Esophagus squamous epithelium (tissue), 5 donors: ENCODE measurements at places on chromosomes 11 and 22. TPM values are rescaled to one million over a fixed set of nuclear protein-coding genes. Genes with fewer than 3 reads are reported as not detected.

DNA sequence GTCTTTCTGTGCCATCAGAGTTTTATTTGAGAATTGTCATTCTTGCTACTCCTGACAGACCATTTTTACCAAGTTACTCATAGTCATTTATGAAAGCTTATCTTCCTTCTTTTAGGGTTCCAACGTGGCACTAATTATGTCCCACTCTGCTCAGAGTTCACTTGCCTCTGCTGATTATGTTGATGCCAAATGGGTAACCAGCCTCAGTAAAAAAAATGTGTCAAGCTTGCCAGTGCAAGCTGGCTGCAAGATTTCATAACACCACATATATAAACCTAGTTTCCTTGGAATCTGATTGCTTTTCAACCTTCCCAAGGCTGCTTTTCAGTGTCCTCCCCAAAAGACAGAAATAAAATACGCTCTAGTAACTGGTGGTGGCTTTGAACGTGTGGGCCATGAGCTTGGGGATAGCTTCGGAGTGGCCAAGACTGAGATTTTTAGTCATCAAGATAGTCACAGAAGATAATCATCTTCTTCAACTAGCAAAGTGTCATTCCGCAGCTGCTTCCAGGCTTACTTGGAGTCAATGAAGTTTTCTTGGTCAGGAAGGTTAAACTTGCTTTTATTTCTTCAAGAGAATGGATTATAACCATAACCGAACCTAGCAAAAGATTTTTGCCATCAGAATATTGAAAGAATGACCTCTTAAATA is 29.5 kb upstream of the APOA1 start:
- H3K36me3 ChIP-seq = no peaks in the 10 kb centered on the region
- no peaks in the 10 kb centered on the region for H3K27me3 ChIP-seq
- no peaks in the 10 kb centered on the region for H3K4me1 ChIP-seq
- H3K27ac ChIP-seq = no peak overlapping the region
- no peak overlapping the region for H3K4me3 ChIP-seq

DNA sequence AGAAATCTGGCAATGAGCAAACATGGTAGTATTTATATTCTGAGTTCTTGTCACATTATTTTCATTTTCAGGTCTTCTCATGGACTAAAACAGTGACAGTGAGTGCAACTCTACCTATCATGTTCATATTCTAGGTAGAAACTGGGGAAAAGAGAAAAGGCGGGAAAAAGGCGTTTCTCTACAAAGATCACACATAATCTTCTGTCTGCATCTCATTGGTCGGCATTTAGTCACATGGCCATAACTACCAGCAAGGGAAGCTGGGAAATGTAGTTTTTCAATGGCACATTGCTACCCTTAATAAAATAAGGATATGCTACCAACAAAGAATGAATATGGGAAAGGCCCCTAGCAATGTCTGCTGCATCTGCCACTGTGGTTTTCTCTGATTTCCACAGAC is 57.6 kb upstream of the B3GAT1 start:
- no peaks in the 10 kb centered on the region for H3K4me1 ChIP-seq
- H3K27ac ChIP-seq = no peak overlapping the region
- no peak overlapping the region for H3K4me3 ChIP-seq
- H3K36me3 ChIP-seq = no peaks in the 10 kb centered on the region
- H3K27me3 ChIP-seq = no peaks in the 10 kb centered on the region
- DNase-seq = no peak

GRCh38 chr11:44608991-44609782 is 43.7 kb downstream of the CD82 start:
- H3K36me3 ChIP-seq = peaks cover 4% of the 10 kb centered on the region
- peak; percentile 10 for DNase-seq
- H3K27ac ChIP-seq = no peak overlapping the region

DNA sequence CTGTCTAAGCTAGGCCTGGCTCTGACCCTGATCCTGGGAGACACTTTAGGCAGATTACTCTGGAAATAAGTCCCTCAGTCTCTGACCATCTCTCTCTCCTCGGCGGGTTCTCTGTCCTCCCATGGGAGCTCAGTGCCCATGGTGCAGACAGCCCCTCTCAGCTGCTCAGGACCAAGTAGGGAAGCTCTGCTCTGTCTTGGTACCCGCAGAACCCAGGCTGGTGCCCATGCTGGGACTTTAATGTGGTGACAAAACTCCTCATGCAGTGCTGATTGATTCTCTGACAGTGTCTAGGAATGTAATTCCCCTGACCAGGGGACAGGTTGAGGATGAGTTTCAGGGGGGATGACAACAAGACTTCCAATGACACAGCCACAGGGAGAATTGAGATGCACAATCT is 30.3 kb upstream of the GGTLC2 start:
- no peaks in the 10 kb centered on the region for H3K4me1 ChIP-seq
- H3K36me3 ChIP-seq = no peaks in the 10 kb centered on the region
- H3K27me3 ChIP-seq = no peaks in the 10 kb centered on the region
- no peak for DNase-seq

GRCh38 chr11:28463826-28464225 is 355.6 kb downstream of the METTL15 start:
- no peaks in the 10 kb centered on the region for H3K27me3 ChIP-seq
- H3K27ac ChIP-seq = no peak overlapping the region
- H3K4me3 ChIP-seq = no peak overlapping the region
- no peak for DNase-seq
- H3K4me1 ChIP-seq = no peaks in the 10 kb centered on the region

DNA sequence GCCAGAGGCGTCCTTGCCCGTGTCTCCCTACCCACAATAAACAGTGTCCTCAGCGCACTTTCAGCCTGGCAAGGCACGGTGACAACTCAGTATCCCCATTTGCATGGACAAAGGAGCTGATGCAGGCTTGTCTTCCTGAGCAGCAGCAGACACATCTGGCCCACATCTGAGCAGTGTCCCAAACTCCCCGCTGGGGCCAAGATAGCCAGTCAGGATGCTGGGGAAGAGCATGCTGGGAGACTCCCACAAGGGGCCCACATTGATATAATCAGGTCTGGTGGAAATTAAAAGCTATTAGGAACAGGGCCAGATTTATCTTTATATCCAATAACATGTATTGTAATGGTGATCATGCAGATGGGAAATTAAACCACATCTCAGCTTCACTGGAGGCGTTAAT is 24.7 kb downstream of the DSCAML1 start:
- no peak overlapping the region for H3K4me3 ChIP-seq
- no peak overlapping the region for H3K27ac ChIP-seq
- H3K36me3 ChIP-seq = no peaks in the 10 kb centered on the region

- no peaks in the 10 kb centered on the region for H3K27me3 ChIP-seq
- no peaks in the 10 kb centered on the region for H3K4me1 ChIP-seq
- no peak overlapping the region for H3K27ac ChIP-seq
- H3K4me3 ChIP-seq = no peak overlapping the region
Observed at GRCh38 chr11:133907841-133908241, 48.9 kb downstream of the IGSF9B start.

LRFN4 gene
- total RNA-seq = 13.5 TPM

DNA sequence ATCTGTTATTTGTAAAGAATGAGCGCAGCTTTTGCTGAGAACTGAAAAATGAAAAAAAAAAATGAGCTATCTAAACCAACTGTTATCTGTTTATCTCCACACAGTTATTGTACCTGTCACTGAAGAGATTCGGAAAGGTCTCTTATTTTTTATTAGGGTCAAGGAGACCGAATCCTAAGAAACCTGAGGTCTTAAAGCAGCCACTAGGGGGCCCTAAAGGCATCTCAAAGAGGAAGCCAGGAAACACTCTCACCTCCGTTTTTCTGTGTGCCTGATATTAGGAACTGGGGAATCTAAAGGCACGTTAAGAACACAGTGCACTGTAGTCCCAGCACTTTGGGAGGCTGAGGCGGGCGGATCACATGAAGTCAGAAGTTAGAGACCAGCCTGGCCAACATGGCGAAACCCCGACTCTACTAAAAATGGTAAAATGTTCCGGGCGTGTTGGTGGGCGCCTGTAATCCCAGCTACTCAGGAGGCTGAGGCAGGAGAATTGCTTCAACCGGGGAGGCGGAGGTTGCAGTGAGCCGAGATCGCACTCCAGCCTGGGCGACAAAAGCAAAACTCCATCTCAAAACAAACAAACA is 3.5 kb upstream of the LARGE1 start:
- H3K36me3 ChIP-seq = no peaks in the 10 kb centered on the region
- H3K4me3 ChIP-seq = no peak overlapping the region
- DNase-seq = no peak

CCDC116 gene
- total RNA-seq = not detected

- no peak overlapping the region for H3K4me3 ChIP-seq
- DNase-seq = no peak
- no peaks in the 10 kb centered on the region for H3K27me3 ChIP-seq
- H3K36me3 ChIP-seq = no peaks in the 10 kb centered on the region
- H3K27ac ChIP-seq = no peak overlapping the region
Observed at GRCh38 chr11:31415435-31415834, 45.8 kb downstream of the DNAJC24 start.

DNA sequence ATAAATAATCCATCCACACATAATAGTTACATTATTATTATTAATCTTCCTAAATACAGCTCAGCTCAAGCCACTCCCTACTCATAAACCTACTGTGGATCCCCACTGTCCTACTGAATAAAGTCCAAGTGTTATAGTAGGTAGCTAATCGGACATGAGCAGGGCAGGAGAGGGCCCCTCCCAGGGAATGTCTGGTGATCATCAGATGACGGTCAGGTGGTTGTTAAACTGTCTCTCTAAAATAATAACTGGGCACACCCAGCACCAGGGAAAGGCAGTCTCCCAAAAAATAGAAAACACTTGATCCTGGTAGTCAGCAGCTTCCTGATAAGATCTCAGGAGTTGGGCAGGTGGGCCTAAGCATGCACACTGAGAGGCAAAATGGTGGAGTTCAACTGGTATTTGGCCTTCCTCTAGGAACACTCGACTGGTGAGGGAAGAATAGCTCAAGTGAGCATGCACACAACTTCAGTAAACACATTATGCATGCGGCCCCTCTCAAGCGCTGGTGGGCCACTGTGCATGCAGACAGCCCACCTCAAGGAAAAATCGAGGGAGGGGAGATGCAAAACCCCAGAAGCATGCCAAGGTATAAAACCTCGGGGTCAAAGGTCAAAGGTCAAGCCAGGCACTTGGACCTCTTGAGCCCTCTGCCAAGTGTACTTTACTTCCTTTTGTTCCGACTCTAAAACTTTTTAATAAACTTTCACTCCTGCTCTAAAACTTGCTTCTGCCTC is 65.0 kb downstream of the LRRC32 start:
- H3K27ac ChIP-seq = peak overlapping the region; percentile 63
- no peak for DNase-seq
- no peak overlapping the region for H3K4me3 ChIP-seq
- H3K27me3 ChIP-seq = no peaks in the 10 kb centered on the region
- no peaks in the 10 kb centered on the region for H3K36me3 ChIP-seq
- peaks cover 48% of the 10 kb centered on the region for H3K4me1 ChIP-seq
